ENCODE measurements at places on chromosomes 1 and 21. TPM values are rescaled to one million over a fixed set of nuclear protein-coding genes. Genes with fewer than 3 reads are reported as not detected.
A peak's percentile ranks its signal among the peaks of the same experiment; 100 is the strongest.

DNA sequence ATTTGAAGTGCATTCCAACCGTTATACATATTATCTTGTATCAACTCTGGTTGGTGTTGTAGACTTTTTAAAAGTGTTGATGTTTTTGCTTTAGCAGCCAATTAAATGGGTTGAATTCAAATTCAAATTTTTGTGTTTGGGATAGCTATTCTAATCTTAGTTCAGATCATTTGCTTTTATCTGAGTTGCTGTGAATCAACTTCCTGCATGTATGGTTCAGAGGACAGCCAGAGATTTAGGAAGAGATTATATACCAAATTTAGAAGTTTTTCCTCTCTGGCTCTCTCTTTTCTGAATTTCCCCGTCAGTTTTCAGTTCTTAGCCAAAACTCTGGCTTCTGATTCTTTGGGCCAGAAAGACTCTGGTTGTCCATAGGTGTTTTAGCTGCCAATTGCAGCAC is 415.5 kb downstream of the NUF2 start:
- DNase-seq: no peak
- no peaks in the 10 kb centered on the region for H3K36me3 ChIP-seq
- no peak overlapping the region for H3K4me3 ChIP-seq
- H3K4me1 ChIP-seq: no peaks in the 10 kb centered on the region
- no peak overlapping the region for H3K27ac ChIP-seq

The IGSF21 gene
- total RNA-seq: not detected

GRCh38 chr1:27102707-27103468 is 52.0 kb downstream of the SLC9A1 start:
- no peak overlapping the region for H3K4me3 ChIP-seq
- H3K36me3 ChIP-seq: no peaks in the 10 kb centered on the region
- DNase-seq: peak; percentile 85
- peaks cover 41% of the 10 kb centered on the region for H3K4me1 ChIP-seq

- no peak overlapping the region for H3K4me3 ChIP-seq
- DNase-seq: no peak
These were observed 22.1 kb upstream of the DIP2A start for GRCh38 chr21:46436621-46437020.

The FOXO6 gene
- total RNA-seq: 0.15 TPM

GRCh38 chr1:165826565-165827267 is 698 bp upstream of the UCK2 start:
- H3K27me3 ChIP-seq: no peaks in the 10 kb centered on the region
- DNase-seq: peak; percentile 44

DNA sequence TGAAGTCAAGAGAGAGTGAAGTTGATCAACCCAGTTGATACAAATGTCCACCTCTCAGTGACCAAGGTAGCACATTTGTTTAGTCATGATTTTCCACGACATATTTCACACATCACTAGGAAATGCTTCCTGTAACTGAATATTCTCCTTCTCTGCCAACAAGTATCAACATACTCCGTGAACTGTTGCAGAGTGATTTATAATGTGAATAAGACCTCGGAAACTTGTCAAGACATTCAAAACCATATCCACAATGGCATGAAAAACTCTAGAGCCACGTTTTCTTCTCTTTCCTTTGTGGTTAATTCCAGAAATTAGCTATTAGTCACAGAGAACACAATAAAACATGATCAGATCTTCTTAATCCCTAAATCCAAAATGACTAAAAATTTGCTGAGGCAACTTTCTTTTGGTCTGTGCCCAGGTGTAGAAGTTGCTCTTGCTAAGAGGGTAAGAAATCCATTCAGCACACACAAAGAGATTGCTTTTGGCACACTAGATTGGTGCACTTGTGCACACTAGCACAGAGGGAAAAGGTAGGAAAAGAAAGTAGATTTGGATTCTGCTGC is 244.3 kb upstream of the NRIP1 start:
- H3K27ac ChIP-seq: no peak overlapping the region
- H3K4me3 ChIP-seq: no peak overlapping the region
- DNase-seq: no peak
- no peaks in the 10 kb centered on the region for H3K36me3 ChIP-seq

DNA sequence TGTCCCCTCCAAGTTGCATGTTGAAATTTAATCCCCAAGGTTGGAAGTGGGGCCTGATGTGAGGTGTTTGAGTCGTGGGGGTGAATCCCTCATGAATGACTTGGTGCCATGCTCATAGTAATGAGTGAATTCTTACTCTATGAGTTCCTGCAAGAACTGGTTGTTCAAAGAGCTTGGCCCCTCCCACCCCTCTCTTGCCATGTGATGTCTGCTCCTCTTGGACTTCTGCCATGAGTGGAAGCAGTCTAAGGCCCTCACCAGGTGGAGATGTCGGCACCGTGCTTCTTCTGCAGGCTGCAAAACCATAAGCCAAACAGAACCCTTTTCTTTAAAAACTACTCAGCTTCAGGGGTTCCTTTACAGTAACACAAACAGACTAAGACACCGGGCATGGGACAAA is 14.3 kb downstream of the G0S2 start:
- H3K4me1 ChIP-seq: peaks cover 7% of the 10 kb centered on the region
- no peak for DNase-seq
- H3K27ac ChIP-seq: no peak overlapping the region
- no peak overlapping the region for H3K4me3 ChIP-seq

The C1orf174 gene
- total RNA-seq: 33.2 TPM

DNA sequence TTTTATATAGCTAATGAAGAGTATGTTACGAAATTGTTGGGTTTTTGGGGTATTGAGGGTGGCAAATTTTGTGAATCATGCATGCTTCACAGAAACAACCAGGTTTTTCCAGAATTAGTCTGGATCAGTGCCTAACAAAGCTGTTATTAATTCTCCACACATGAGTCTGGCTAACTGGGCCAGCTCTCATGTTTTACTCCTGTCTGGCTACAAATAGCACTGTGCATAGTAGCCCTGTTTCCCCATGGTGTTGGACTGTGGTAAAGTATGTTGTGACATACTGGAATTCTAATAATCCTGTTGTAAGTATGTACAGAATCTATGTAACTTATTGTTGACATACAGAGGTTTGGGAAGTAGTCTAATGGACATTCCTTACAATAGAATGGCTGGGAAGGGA is 35.8 kb downstream of the S100B start:
- no peak overlapping the region for H3K27ac ChIP-seq
- no peak for DNase-seq
- no peaks in the 10 kb centered on the region for H3K27me3 ChIP-seq
- peaks cover 4% of the 10 kb centered on the region for H3K4me1 ChIP-seq
- H3K36me3 ChIP-seq: peaks cover 5% of the 10 kb centered on the region
